ENCODE measurements at places on chromosomes 13 and 19.

- DNase-seq, result no peak
Observed at GRCh38 chr13:85900521-85900920, 101.3 kb upstream of the SLITRK6 start.

DNA sequence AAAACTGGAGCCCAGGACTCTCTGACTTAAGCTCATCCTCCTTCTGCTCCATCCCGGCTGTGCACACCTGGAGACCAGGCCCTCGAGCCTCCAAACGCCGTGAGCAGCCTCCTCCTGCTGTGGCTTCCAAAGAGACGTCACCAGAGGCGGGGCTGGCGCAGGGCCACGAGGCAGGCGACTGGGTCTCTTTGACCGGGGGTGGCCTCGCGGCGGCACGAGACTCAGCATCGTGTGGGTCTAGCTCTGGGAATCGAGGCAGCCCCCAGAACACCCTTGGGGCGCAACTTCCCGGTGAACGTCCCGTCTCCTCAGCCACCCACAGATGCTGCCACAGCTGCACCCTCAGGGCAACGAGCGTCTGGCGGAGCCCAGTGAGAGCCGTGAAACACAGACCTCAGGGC lies 22.8 kb downstream of the RASA3 start:
- DNase-seq, result no peak

DNA sequence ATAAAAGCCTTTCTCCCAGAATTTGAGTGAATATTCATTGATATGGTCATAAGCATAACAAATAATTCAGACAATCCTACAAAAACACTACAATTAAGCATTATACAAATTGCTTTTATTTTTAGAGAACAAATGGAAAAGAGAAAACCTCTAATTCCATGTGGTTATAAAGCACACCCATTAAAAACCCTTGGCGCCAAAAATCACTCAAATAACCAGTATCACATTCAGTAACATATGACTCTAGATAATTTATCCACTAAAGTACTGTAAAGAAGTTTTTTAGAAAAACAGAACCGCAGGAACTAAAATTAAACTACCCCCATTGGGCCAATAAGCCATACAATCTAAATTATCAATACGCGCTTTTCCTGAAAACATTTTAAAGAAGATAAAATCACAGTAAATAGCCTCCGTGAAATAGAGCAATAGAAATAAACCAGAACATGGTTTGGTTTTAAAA lies 569 bp downstream of the LCP1 start:
- peak; percentile 37 for DNase-seq

- DNase-seq, result peak; percentile 18
Observed at GRCh38 chr13:45500492-45501174, 35.9 kb downstream of the COG3 start.

GRCh38 chr13:48644141-48644540 lies 9.6 kb upstream of the CYSLTR2 start:
- no peak for DNase-seq

DNA sequence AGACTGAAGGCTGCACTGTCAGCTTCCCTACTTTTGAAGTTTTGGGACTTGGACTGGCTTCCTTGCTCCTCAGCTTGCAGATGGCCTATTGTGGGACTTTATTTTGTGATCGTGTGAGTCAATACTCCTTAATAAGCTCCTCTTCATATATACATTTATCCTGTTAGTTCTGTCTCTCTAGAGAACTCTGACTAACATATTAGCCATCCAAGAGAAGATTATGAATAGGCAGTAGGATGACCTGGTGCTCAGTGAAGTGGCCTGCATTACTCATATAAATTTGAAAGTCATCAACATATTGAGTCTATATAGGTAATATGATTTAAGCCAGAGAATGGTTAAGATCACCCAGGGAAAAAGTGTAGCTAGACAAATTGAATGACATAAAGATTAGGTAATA lies 136.3 kb upstream of the UFM1 start:
- DNase-seq, result no peak

DNA sequence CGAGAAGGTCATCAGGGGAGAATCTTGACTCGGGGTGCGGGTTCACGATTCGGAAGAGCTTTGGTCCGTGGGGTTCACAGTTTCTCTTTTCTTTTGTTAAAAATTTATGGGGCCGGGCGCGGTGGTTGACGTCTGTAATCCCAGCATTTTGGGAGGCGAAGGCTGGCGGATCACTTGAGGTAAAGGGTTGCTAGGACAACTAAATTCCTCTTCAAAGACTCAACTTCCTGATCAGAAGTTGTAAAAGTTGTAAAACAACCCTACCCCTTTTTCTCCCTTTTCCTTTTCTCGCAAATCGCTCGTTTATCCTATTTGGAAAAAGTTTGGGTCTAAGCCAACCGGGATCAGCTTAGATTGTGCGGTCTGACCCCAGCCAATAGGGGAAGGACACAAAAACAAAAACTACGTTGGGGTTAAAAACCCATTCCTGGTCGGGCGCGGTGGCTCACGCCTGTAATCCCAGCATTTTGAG lies 673 bp downstream of the ZNF486 start:
- DNase-seq, result no peak

DNA sequence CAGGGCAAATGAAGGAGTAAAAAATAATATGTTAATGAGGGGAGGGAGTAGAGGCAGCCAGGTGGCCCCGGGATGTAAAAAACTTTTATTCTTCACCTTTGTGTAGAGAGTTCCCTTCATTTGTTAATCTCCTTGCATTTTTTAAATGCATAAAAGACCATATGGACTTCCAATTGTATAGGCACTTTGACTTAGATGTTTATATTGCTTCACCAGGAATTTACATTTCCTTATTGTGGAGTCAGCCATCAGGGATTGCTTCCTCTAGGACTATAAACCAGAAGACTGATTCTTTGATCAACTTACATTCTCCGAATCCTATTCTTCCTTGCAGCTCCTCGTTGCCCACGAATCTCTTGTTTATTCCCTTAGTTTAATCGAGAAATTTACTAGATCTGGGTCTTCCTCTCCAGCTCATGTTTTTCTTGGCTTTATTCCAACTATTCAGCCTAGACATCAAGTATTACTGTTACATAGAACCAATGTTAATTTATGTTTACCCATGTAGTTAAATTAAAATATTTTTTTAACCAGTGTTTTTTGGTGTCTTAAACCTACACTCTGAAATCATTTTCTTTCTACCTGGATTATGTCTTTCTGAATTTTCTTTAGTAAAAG lies 1187.0 kb upstream of the SLC10A2 start:
- DNase-seq, result no peak

DNA sequence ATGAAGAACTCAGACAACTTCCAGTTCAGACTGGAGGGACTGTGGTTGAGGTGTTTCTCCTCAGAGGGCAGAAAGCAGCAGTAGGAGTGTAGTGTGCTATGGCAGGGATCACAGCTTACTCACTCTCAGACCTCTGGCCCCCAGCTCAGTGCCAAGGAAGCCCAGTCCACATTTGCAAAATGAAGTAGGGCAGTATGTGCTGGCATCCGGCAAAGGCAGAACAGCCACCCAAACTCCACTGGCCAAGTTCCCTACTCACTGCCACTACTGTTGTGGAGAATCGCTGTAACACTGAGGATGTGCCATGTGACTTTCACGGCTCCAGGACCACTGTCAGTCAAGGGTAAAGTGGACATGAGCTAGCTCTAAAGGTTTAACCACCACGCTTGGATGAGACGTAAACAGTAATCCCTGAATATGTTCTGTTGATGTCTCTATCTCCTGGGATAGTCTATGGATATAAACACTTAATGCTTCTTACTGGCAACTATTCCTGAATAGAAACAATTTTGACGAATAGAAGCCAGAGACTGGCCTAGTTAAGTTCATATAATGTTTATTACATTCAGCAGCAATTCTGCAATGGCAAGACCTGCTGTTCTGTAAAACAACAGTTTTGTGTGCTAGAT lies 67.0 kb upstream of the SLC15A1 start:
- no peak for DNase-seq

DNA sequence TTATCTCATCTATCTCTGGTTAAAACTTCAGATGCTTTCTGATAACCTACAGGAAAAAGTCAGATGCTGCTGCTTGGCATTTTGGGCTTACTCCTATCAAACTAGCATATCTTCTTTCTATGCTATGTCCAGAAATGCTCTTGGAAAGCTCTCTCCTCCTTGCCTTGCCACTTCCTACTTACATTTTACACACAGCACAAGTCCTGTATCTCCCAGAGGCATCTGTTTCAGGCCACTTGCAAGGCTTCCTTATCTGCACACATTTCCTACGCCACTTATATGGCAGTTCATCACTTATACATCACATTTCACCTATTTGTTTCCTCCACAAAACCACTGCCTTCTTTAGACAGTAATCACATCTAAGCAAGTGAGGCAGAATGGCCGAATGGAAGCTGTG lies 220.3 kb downstream of the DNAJC15 start:
- DNase-seq, result peak; percentile 65

- no peak for DNase-seq
Observed at GRCh38 chr13:51697855-51698254, 106.1 kb downstream of the DHRS12 start.

DNA sequence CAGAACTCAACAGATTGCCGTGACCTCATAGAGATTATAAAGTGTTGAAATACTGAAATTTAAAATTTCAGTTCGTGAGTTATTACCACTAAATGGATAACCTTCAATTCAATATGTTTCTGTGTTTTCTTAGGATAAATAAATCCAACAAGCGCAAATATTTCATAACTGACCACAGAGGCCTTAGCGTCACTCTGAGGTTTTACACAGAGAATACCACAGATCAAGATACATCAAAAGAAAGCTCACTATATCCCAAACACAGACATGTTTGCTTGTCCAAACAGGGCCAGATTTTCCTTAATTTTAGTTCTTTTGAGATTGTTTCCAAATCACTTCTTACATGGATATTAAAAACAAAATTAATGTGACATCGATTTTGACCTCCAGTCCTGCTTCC lies 235.8 kb downstream of the EFNB2 start:
- no peak for DNase-seq

GRCh38 chr13:45320876-45321629 lies 19.9 kb downstream of the TPT1 start:
- DNase-seq, result no peak

- DNase-seq, result no peak
Observed at GRCh38 chr19:13723206-13723605, 41.1 kb upstream of the MRI1 start.

DNA sequence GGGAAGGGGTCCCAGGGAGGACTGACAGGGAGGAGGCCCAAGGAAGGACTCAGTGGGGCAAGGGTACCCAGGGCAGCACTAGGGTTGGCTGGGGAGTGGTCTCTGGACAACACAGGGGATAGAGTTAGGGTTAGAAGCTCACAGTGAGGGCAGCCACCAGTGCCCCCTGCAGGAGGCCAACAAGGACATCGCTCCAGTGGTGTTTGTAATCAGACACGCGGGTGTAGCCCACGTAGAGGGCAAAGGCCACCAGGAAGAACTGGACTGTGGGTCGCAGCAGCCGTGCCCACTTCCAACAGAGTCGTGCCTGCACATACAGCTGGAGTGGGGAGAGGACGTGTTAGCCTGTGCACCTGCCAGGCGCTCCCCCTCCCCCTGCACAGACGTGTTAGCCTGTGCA lies 9.2 kb downstream of the PLPP2 start:
- no peak for DNase-seq

DNA sequence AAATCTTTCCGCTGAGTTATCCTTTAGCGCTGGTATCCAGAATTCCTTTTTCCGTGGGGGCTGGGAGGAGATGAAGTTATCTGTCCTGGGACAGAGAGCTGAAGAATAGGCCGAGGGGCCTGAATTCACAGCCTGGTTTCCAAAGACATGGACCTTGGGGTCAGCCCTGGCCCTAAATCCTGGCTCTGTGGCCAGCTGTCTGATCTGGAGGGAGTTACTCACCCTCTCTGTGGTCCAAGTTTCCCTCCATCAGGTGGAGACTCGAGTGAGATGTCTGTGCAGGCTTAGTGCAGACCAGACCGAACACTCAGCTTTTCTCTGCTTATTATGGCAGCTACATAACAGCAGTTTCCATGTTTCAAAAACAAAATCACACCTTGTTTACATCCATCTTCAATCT lies 59.6 kb downstream of the CDADC1 start:
- DNase-seq, result no peak

DNA sequence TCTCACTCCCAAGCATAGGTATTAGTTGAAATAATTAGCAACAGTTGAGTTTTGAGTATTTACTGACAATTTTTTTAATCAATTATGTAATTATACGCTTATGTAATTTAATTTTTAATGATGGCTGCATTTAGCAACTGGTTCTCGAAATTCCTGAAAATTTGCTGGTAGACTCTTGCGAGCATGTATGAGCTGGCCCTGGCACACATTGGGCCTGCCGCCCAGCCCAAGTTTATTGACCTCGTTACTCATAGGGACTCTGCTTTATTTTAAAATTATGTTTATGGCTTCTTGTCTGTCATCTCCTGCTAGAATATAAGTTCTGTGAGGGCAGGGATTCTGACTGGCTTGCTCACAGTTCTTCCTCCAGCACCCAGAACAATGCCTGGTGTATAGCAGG lies 6.7 kb downstream of the KLK14 start:
- no peak for DNase-seq

GRCh38 chr13:84994582-84994981 lies 804.6 kb downstream of the SLITRK6 start:
- DNase-seq, result no peak

DNA sequence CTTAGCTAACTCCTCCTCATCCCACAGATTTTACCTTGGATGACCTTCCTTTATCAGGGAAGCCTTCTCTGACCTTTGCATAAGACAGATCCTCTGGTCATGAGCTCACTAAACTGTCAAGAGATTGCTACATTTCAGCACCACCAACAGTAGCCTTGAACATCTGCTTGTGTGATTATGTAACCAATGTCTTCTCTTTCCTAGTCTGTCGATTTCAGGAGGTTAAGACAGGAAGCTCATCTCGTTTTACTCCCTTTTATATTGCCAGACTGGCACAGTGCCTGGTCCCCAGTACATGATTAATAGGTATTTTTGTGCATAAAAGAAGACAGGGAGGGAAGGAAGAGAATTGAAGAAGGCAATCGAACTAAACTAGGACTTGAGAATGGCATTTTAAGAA lies 1697.7 kb downstream of the EFNB2 start:
- DNase-seq, result no peak

DNA sequence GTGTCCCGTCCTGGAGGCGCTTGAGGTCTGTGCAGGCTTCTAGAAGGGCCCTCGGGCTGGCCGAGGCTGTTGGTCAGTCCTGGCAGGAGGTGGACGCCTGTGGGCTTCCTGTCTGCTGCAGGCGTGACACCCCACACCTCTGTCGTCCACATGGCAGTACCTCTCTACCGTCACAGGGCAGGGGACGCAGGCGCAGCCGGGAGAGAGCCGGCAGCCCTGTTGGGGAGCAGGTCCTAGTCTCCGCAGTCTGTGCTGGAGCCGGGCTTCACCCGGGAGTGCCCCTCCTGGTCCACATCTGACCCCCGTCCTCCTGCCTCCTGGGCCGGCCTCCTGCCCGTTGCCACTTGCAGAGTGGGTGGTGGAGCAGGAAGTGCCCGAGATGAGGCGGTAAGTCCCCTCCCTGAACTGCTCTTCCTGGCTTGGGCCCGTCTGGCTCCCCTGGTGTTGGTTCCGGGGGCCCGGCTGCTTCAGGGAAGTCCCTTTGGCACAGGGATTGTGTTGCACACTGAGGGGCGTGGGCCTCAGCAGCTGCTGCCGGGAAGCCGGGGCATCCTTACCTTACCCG lies 106.0 kb downstream of the KDM4B start:
- no peak for DNase-seq

GRCh38 chr19:48635263-48635965 lies 1.8 kb downstream of the DBP start:
- peak; percentile 89 for DNase-seq

Measured in erythroblast (primary cell).